NCI-H460 (cell line): ENCODE measurements at places on chromosomes 6 and 20.

- peak; percentile 31 for DNase-seq
These were observed 74.1 kb upstream of the PAK5 start for GRCh38 chr20:9912858-9913434.

DNA sequence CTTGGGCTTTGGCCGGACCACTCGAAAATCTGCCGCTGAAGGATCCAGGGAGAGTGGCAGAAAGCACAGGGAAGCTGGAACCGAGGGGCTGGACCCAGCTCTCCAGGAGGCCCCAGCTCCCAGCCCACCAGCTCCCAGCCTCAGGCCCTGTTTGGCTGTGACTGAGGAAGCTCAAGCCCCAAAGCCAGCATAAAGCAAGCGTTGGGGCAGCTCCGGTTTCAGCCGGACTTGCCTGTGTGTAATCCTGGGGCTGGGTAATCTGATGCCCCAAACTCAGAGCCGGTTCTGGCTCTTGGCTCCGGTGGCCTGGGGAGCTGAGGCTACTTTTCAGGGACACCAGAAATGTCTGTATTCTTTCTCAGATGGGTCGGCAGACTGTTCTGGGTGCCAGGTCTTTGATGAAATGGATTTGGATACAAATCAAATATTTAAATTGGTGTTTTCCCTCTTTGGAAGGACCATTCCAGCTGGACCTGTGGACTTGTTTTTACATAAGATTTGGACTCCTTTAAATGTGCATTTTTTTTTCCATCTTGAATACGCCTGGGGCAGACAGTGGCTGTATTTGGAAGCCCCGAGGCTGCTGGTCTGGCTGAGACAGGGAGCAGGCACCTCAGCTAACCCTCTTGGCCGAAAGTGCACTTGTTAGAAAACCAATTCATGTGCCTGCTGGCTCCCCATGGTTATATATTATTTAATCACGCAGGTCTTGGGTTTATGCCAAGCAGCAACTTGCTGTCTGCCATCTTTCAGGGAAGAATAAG lies 29.7 kb downstream of the RPP40 start:
- no peak for DNase-seq

DNA sequence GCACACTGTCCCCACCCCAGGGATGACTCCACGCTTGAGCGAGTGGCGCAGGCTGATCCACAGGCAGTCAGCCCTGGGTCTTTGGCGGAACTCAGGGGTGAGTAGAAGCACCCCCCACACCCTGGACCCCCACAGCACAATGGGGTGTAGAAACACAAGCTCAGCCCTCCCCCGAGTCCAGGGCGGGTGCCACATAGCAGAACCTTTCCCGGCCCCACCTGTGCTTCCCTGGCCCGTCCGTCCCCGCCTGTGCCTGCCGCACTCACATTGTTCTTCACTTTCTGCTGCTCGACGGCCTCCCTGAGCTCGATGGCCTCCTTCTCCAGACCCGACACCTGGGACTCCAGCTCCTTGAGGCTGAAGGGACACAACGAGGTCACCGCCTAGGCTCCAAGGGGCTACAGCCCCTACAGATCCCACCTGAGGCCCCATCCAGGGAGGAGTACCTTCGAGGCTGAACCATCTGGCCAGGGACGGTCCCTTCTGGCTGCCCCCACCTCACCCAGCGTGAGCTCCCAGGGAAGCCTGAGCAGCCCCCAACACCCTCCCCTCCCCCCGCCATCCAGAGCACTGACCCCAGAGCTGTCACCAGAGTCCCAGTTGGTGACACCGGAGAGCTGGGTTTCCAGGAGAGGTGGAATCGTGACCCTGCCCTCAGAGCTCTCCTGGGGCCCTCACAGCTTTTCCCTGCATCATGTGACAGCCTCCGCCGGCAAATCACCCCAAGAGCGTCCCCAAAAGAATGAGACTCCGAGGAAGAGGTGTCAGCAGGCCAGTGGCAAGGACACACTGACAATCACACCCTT lies 55.6 kb downstream of the DSTN start:
- DNase-seq: no peak

DNA sequence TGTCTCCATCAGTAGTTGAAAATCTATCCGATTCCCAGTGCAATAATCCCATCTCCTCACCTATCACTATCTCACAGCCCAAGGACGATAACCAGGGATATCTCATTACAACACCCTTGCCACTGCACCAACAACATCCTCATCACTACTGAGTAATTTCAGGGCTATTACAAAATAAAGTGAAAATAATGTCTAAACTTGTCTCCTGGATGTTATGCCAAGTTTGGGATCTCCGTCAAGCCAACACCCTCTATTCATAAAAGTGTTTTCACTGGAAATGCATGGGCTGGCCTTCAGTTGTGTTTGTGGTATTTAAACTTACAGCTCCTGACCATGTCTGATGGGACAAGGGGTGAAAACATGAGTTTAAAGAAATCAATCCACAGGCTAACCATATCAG lies 42.0 kb upstream of the STMND1 start:
- no peak for DNase-seq

- DNase-seq: peak; percentile 9
These were observed 267.1 kb downstream of the ADGB start for GRCh38 chr6:146865756-146866379.

DNA sequence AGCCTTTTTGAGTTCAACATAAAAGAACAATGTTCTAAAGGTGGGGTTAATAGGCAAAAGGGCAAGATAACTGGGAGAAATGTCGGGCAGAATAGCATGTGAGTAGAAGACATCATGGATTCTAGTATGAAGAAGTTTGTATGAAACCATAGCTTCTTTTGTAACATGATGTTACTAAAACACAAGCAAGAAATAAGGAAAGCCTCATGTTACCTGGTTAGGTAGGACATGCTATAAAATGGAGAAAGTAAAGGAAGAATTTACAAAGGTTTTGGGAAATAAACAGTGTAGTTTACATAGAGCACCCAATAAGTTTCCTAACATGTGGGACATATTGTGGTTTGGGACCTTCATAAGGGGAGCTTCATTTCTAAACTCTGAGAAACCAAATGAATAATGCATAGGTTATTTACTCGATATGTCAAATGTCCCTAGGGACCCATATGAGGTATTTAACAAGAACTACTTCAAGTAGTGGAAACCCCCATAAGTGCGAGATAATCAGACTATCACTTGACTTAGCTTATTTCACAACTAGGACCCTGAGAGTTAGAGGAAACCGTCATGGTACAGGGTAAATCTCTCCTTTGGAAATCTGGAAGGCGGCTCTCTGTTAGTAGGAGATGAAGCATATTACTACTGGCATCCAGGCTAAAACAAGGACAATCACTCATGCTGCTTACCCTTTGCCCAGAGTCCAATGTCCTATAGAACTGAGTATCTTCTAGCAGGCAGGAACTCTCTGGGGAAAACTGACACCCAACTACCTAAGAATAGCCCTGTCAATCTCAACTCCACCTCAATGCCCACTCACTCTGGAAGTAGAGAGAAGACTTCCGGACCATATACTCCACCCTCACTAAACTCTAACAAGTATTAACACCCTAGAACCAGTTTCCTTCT lies 57.5 kb downstream of the ILRUN start:
- no peak for DNase-seq

DNA sequence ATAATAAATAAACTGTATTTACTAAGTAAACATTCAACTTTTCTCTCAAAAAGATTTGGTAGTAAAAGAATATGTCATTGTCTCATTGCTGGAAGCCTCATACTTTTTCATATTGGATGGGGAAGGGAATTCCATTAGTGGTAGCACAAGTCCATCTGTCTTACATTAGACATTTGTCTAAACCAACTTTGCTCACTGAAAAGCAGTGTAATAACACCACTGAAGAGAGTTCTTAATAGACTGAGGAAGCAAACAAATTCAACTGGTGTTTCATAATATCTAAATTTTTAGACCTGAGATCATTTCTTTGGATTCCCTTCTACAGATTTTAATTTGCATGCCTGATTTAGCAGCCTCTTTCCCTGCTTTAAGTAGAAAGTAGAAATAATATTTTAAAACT lies 62.7 kb downstream of the PLCB1 start:
- no peak for DNase-seq

DNA sequence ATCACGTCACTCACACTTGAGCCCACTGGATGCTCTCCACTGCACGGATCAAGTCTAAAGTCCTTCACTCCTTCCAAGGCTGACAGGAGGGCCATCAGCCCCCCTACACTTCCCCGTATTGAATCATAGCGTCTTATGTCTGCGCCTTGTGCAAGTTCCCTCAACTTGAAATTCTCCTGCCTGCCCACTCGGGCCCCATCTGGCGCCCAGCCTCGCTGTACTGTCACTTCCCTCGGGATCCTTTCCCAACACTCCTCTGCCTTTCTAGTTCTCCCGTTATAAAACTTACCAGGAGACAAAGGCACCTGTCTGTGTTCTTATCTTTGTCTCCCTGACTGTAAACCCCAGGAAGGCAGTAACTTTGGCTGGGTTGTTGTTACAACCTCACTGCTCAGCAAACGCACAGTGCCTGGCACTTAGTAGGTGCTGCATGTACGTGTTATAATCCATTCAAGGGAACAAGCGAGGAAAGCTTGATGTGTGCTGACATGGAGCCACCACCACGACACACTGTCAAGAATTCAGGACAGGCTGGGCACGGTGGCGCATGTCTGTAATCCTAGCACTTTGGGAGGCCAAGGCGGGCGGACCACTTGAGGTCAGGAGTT lies 33.8 kb upstream of the ZFAND3 start:
- DNase-seq: no peak

DNA sequence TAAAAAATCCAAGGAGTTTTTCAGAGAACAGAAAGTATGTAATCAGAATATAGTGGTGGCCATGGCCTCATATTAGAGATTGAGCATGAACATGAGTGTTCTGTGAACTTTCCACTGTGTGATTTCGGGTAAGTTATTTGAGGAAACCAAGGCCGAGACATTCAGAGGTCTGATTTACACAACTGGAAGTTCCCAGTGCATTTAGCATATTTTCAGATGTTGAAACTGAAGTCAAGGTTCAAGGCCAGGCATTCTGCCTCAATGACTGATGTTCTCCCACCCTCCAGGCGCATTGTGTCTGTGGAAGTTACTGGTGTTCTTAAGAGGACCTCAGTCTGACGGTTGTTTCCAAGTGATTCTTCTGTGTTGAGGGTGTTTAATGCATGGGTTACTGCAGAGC lies 26.2 kb downstream of the RNF144B start:
- no peak for DNase-seq

DNA sequence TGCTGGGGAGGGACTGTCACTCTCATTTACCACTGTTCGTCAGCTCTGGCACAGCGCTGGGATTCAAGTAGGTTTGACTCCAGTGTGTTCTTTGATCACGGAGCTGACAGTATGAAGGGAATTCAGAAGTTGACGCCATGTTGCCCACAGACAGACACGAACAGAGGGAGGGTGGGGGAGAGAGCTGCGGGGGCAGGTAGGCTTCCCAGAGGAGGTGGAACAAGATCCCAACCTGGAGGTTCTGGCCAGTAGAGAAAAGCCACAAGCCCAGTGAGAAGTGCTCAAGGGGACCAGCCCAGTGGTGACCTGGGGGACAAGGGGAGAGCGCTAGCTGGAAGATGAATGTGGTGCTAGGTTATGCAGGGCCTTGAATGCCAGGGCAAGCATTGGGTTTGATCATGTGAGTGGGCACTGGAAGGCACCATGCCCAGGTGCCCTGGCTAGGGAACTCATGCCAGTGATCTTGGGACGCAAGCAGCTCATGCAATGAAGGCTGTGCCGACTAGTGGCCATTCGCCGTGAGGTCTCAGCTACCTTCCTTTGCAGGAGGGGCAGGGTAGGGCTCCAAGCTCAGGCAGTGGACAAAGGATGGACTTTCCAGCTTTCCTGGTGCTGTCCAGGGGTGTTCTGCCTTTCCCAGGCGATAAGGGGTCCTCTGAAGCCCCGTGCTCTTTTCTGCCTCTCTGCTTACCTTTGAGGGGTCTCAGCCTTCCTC lies 50.4 kb upstream of the APCDD1L start:
- no peak for DNase-seq

DNA sequence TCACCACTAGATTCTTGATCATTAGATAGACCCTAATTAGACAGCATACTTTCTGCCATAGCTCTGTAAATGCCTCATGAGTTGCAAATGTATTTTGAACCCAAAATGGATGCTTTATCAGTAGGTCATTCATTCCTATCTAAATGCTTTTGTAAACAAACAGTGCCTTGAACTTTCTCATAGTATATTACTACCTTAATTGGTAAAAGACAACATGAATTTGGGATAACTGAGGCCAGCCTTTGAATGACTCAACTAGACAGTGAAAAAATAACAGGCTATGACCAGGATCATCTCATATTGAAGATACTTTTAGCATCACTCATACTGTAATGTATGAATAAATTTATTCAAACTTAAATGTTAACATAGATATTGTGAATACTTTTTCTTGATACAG lies 37.0 kb upstream of the PRL start:
- no peak for DNase-seq

- DNase-seq: no peak
These were observed 5.5 kb upstream of the SALL4 start for GRCh38 chr20:51807720-51808250.

DNA sequence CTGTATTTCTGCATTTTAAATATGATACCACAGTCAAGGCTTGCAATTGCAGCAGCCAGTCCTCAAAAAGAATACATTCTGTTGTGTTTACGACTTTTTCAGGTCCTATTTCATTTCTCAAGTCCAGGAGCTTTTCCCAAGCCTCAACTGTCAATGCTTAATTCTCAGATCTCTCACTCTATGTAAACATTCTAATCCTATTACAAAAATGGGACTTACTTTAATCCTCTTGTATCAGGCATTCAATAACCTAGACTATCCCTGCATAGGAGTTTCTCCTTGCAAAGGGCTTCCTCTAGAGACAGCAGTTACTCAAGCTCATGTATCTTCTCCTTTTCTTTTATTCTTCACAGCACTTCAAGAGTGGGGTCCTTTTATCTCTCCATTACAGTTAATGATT lies 1293.0 kb downstream of the GRIK2 start:
- DNase-seq: no peak

DNA sequence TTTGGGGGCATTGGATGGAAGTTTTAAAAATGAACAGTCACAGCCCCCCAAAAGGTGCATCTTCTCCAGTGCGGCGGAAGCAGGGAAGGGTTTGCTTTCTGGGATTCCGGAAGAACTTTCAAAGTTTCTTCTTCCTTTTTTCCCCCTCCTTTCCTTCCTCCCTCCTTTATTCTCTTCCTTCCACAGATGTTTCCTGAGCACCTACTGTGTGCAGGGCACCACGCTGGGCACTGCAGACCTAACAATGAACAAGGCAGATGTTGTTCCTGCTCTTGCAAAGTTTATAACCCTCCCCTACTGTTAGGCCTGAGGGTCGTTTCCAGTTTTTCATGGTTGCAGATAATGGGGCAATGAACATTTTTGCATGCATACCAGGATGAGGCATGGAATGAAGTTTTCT lies 58.1 kb downstream of the CHMP4B start:
- no peak for DNase-seq

GRCh38 chr6:88586371-88587149 lies 376.9 kb downstream of the RNGTT start:
- DNase-seq: no peak
